ENCODE measurements at places on chromosomes 11 and 22. TPM values are rescaled to one million over a fixed set of nuclear protein-coding genes. Genes with fewer than 3 reads are reported as not detected.

DNA sequence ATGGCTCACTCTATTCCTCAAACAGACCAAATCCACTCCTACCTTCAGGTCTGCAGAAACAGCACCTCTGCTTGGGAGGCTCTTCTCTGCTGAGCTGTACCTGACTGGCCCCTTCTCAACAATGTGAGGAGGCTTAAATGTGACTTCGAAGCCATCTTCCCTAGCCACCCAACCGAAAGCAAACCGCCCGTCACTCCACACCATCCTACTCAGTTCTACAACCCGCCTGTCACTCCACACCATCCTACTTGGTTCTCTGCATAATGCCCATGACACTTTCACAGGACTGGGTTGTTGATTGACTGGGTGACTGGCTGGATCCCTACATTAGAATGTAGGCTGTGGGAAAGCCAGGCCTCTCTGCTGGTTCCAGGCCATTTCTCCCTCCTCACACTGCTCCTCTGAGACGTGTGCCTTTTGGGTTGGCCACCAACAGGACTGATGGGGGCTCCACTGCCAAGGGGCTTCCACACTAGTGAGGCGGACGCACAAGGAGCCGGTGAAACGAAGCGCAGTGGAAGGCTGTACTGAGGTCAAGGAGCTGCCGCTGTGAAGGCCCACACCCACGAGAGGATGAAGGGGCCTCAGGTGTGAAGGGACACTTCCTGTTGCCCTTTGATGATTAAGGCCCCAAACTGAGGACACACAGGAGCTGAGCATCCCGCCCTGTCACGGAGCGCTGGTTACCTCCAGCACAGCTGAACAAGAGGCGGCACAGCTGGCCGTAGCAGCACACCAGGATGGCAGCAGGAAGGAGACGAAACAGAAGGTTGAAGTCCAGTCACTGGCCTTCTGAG is 47.5 kb upstream of the SPATA19 start:
- DNase-seq: no peak

GRCh38 chr11:109752212-109752825 is 330.3 kb downstream of the C11orf87 start:
- DNase-seq: no peak

DNA sequence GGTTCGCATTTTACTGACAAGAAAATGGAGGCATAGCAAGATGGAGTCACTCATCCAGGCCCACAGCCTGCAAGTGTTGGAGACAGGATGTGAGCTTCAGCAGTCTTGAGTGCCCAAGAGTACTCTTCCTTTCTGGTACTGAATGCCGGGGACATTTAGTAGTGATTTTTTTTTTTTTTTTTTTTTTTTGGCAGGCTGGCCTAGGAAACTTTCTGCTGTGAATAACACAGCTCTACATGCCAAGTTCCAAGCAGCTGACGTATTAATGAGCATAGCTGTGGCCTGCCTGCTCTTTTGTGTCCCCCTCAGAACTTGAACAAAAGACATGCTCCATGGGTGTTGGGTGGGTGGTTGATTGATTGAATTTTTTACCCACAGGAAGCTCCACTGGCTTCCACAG is 195.5 kb upstream of the CADM1 start:
- DNase-seq: peak; percentile 69

- no peak for DNase-seq
These were observed 20.9 kb upstream of the SCUBE1 start for GRCh38 chr22:43364169-43364435.

DNA sequence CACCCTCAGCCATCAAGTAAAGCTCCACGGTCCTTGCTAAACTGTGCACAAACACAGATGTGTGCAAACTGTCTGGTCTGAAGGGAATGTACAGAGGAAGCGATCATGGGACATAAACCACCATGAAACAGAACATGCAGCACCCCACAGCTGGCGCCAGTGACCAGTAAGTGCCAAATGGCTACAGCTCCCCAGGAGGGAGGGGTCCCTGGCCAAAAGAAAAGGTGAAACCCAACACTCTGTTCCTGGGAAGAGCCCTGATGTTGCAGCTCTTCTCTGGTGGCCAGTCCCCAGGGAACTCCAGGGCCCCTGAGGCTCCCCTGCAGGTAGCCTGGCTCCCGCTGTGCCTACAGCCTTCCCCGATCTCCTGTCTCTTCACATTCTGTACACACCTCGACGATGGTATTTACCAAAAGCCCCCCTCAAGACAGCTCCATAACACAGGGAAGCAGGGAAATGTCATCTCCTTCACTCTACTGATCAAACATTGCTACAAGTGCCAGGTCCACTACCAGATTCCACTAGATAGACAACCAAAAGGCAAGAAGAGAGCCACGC is 2.9 kb downstream of the DGCR6L start:
- no peak for DNase-seq

GRCh38 chr11:101476191-101476590 is 107.6 kb downstream of the TRPC6 start:
- no peak for DNase-seq

GRCh38 chr11:125358254-125358840 is 137.7 kb downstream of the FEZ1 start:
- peak; percentile 23 for DNase-seq

DNA sequence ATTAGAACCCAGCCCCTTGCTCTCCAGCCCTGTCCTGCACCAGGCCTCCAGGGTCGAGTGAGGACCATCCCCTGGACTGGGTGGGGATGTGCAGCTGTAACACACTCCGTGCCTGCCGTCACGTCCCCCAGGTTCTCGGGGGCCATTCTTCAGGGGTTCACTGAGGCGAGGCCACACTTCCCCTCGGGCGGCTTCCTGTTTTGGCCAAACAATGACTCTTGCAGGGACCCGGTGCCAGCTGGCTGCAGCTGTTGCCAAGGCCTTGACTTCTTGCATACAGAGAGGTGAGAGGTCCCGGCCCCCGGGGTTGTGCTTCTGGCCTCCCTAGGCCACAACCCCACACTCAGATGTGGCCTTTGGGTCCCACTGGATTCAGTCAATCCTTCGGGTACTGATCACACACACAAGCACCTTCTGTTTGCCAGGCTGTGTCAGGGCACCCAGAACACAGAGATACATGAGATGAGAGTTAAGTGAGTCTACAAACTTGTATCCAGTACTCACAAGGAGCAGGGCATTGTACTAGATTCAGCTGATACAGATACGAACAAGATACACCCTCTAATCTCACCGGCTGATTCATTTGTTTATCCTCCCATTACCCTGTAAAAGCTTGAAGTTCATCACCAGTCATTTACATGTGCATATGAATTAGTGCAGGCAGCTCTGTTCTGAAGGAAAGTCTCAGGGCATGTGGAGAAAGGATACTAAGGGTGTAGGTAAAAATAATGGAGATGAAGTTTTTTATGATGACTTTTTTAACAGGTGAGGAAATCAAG is 32.9 kb downstream of the LRRC32 start:
- DNase-seq: peak; percentile 77

GRCh38 chr11:1139441-1140083 is 18.2 kb upstream of the MUC5AC start:
- DNase-seq: no peak

DNA sequence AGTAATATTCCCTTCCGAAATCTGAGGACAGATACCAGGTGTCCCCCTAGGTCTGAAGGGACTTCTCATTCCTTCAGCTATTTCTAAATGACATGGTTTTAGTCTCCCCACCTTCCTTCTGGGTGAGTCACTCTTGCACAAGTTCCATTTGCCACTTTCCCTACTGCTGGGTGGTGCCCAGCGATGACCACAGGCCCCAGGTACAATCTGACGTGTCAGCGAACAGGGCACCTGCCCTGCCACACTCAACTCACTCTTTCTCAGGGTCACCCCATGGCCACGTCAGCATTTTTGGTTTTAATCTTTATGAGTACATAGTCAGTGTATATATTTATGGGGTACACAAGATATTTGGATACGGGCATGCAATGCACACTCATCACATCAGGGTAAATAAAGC is 17.2 kb downstream of the POU2AF1 start:
- no peak for DNase-seq

GRCh38 chr11:89405629-89406028 is 85.5 kb downstream of the NOX4 start:
- DNase-seq: no peak

DNA sequence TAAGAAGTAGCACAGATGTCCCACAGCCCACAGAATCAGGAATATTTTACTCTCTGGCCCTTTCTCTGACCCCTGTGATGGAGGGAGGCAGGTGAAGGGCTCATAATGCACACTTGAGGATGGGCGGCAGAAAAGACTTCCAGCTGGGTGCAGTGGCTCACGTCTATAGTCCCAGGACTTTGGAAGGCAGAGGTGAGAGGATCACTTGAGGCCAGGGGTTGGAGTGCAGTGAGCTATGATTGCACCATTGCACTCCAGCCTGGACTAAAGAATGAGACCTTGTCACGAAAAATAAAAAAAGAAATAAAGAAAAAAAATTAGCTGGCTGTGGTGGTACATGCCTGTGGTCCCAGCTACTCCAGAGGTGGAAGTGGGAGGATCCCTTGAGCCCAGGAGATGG is 13.5 kb upstream of the CRYBB3 start:
- no peak for DNase-seq

GRCh38 chr11:86891036-86891435 is 64.2 kb downstream of the FZD4 start:
- no peak for DNase-seq

DNA sequence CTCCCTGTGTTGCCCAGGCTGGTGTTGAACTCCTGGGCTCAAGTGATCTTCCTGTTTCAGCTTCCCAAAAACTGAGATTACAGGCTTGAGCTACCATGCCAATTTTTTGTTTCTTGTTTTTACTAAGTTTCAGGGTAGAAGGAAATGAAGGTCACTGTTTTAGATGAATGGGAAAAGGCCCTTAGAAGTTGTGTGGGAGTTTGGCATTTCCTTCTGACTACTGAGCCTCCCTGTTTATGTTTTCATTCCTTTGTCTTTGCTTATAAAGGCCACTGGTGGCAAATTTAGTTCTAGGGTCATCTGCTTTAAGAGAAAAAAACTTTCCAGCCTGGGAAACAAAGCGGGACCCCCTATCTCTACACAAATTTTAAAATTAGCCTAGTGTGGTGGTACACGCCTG is 22.1 kb downstream of the SRPRA start:
- no peak for DNase-seq

- DNase-seq: no peak
These were observed 574.7 kb downstream of the TBC1D22A start for GRCh38 chr22:47337161-47337621.

- DNase-seq: no peak
These were observed 2.6 kb upstream of the MS4A2 start for GRCh38 chr11:60085909-60086308.

GRCh38 chr22:38419121-38419857 is 35.7 kb downstream of the KCNJ4 start:
- DNase-seq: no peak

- DNase-seq: no peak
These were observed 634.9 kb downstream of the METTL15 start for GRCh38 chr11:28743061-28743550.

- no peak for DNase-seq
These were observed 1.8 kb upstream of the VSTM5 start for GRCh38 chr11:93852242-93852641.

DNA sequence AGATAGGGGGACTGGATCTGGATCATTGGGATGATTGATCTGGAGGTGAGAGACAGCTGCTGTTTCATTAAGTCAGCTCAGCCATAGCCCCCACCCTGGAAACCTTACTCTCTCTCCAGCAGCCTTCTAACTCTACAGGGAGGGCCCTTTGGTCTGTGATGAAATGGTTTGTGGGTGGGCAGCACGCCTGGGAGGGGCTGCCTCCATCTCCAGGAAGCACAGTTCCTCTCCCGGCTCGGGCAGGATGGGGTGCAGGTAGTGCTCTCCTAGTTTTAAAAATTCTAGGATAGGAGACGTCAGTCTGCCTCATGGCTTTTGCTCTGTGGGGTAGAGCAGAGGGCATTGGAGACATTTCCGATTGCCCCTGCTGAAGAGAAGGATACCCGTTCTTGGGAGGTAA is 89.7 kb downstream of the CEP164 start:
- no peak for DNase-seq

DNA sequence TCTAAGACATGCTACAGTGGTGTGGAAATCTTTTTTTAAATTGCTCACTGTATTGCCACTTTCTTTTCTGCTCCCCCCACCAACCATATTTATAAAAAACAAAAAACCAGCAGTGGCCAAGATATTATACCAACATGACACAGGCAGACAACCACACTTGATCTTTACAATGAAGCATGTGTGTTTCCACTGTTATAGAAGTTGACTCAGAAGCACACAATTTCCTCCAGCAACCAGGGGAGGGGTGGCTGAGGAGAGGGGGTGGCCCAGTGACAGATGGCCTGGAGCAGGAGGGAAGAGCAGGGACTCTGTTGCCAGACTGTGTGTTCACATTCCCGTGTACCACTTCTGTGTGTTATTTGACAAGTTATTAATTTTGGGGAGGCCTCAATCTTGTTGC is 14.8 kb downstream of the CD59 start:
- no peak for DNase-seq

GRCh38 chr11:19071255-19071654 is 10.7 kb upstream of the MRGPRX2 start:
- DNase-seq: peak; percentile 86

GRCh38 chr22:39136317-39136716 is 16.2 kb downstream of the CBX7 start:
- DNase-seq: peak; percentile 34

DNA sequence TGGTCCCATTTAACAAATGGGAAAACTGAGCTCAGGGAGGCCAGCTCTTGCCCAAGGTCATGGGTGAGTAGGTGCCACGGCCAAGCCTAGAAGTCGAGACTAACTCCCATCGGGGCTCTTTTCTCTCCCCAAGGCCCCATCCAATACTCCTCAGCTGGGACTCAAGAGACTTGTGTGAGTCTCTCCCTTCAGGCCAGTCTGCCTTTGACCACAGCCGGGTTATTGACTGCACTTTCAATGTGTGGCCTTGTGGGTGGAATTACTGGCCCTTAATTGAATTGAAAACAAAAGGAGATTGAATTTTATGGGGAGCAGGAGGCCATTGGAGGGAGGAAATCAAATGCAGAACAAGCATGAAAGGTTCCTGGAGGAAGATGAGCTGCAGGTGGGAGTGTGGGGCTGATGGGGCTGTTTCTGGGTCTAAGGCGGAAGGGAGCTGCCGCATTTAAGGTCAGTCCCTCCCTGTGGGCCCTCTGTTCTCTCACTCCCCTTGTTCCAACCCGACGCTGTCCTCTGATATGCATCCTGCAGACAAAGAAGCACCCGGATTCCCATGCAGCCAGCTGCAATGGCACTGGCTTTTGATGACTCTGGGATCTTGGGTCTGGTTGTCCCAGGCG is 552.8 kb downstream of the MIAT start:
- no peak for DNase-seq

DNA sequence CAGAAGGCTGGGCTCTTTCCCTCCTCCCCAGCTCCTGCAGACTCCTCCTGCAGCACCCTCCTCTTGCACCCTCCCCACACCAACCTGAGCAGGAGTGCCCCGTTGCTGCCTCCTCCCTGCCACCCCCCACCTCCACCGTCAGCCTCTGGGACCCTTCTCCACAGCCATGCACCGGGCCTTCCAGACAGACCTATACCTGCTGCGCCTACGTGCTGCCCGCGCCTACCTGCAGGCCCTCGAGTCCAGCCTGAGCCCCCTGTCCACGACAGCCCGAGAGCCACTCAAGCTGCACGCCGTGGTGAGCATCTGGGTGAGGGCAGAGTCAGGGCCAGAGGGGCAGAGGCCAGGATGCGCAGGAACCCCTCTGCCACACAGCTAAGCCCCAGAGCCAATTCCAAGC is 16.2 kb downstream of the ZDHHC24 start:
- no peak for DNase-seq

- peak; percentile 100 for DNase-seq
These were observed at the start of gene SPTY2D1 for GRCh38 chr11:18634140-18635032. TSS of gene SPTY2D1 (minus strand) at chr11:18634342. CDS start at chr11:18634257, 85 bp downstream.

- no peak for DNase-seq
These were observed 184.4 kb upstream of the NARS2 start for GRCh38 chr11:78759071-78759470.

TNRC6B gene
- total RNA-seq: 40.3 TPM

CSTPP1 gene
- 28.7 TPM for total RNA-seq

MYBPC3 gene
- 2.0 TPM for total RNA-seq

NXPE1 gene
- total RNA-seq: not detected

RELA gene
- 56.5 TPM for total RNA-seq
